ENCODE measurements at places on chromosomes 2 and 18. TPM values are rescaled to one million over a fixed set of nuclear protein-coding genes. Genes with fewer than 3 reads are reported as not detected.

GRCh38 chr2:8986327-8986976, 17.0 kb downstream of the MBOAT2 start:
- DNase-seq = no peak

DNA sequence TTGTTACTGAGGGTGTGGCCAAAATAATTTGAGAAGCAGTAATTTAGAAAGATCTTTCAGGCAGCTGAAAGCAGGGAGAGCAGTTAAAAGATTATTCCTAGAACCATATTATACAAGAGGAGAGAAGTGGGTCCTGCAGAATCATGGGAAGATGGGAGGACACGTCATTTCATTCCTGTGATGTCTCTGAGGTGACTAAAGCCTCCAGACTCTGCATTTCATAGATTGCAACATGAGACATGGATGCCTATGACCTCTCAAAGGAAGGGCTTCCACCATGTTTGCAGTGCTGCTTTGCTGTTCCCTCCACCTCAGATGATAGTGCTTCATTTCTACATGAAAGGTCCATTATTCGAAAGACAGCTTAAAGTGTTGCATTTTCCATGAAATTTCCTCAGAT, 788.4 kb downstream of the TSN start:
- no peak for DNase-seq

GRCh38 chr2:51782921-51783765, 751.2 kb upstream of the NRXN1 start:
- DNase-seq = peak; percentile 46

SS18 gene
- 61.4 TPM for total RNA-seq

DNA sequence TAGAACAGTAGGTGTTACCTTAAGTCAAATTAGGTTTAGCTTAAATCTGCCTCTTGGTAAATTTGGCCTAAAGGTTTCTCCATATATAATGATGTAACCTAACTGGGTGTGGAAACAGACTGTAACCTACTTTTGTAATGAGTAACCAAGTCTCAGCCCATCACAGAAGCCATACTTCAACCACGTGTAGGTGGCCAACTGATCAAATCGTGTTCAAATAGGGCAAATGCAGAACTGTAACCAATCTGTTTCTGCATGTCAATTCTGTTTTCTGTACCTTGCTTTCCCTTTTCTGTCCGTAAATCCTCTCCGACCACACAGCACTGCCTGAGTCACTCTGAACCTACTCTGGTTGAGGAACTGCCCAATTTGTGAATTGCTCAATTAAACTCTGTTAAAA, 34.0 kb upstream of the PLA2R1 start:
- DNase-seq = no peak

GNAL gene
- 27.9 TPM for total RNA-seq

DNA sequence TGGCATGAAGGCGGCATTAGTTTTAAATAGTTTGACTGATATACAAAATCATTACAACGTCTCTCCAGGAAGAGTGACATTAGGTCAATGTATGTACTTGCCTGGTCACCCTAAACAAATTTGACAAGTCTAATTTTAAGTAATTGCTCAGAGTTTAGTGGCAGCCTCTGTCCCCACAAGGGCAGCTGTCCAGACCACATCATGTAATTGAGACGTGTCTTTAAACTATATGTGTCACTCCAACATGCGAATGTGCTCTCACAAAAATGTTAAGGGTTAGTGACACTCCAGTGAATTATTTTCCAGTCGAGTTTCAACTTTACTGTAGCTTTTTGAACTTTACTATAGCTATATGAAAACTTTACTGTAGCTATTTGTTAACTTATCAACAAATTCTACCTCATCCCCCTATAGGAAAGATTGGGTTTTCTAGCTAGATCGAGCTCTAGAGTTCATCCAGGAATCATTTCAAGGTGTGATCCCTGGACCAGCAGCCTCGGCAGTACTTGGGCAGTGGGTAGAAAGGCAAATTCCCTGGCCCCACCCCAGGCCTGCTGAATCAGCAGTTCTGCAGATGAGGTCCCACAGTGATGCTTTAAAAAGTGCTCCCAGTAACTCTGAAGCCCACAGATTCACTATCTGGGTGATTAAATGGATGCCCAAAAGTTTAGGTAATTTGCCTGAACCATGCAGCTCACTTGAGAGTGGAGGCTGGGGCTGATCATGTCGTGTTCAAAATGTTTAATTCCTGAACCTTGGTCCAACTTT, 66.4 kb upstream of the POU3F3 start:
- no peak for DNase-seq

GRCh38 chr2:203400805-203401585, 72.8 kb downstream of the ABI2 start:
- no peak for DNase-seq

CROCC2 gene
- not detected for total RNA-seq

- DNase-seq = no peak
Measured at GRCh38 chr2:188919824-188920223, 54.3 kb upstream of the COL3A1 start.

DNA sequence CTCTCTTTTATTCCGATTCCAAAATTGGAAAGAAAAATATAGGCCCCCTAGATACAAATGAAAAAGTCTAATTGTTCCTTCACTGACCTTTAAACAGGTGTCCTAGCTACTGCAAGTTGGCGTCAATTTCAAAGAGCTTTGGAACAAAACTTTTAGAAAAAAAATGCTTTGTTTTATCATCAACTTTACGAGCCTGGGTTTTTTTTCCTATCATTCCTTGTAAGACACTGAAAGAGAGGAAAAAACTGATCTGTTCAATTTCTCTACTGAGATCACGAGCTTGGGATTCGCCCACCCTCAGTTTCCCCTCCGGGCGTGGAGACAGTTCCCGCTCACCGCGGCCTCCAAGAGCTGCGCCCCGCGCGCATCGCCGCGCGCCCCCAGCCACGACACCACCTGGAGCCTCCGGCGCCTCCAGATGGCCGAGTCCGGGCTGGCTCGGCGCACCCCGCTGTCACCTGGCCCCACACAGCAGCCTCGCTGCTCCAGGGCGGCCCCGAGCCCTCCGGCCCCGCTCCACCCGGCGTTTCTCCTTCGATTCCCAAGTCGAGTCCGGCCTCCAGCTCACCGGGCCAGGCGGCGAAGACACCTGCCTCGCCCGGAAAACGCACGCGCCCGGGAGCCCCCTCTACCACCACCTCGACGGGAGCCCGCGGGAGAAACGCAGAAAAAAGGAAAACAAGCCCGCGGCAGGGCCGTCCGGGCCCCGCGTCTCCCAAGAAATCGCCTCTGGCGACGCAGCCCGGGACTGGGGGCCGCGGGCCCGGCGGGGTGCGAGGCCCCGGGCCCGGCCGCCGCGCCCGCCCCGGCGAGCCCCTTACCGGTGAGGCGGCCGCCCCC, 656 bp downstream of the TBC1D8 start:
- peak; percentile 84 for DNase-seq

DSG1 gene
- not detected for total RNA-seq
